Epithelial cell of alveolus of lung (primary cell): ENCODE measurements at places on chromosomes 3 and 15. TPM values are rescaled to one million over a fixed set of nuclear protein-coding genes. Genes with fewer than 3 reads are reported as not detected.

REC114 gene
- total RNA-seq, result not detected in 2 replicates

KATNBL1 gene
- 18.6 and 22.5 TPM in 2 replicates for total RNA-seq

SLC22A13 gene
- 0.26 and 1.6 TPM in 2 replicates for total RNA-seq

SLC24A5 gene
- total RNA-seq, result not detected in 2 replicates

CYP11A1 gene
- 0.13 TPM in 1 of 2 replicates, not detected in the other for total RNA-seq

ACAN gene
- total RNA-seq, result 0.13 and 0.16 TPM in 2 replicates

SEMA3G gene
- 0.13 and 0.40 TPM in 2 replicates for total RNA-seq

EXD1 gene
- not detected in 2 replicates for total RNA-seq

GOLGA6L10 gene
- total RNA-seq, result 0.13 TPM in 1 of 2 replicates, not detected in the other

SKIL gene
- total RNA-seq, result 41.1 and 57.4 TPM in 2 replicates

KNG1 gene
- total RNA-seq, result not detected in 2 replicates

TMEM207 gene
- total RNA-seq, result not detected in 2 replicates

CA12 gene
- total RNA-seq, result 10.3 and 10.5 TPM in 2 replicates

AP3B2 gene
- total RNA-seq, result 0.26 and 3.0 TPM in 2 replicates

ACOX2 gene
- total RNA-seq, result 3.1 and 9.1 TPM in 2 replicates

PIK3CA gene
- 12.8 and 13.1 TPM in 2 replicates for total RNA-seq

THPO gene
- 0.39 and 0.56 TPM in 2 replicates for total RNA-seq

TRIM42 gene
- total RNA-seq, result not detected in 2 replicates

IL12A gene
- total RNA-seq, result 4.4 and 6.9 TPM in 2 replicates

PIF1 gene
- 4.5 and 6.2 TPM in 2 replicates for total RNA-seq

C3orf85 gene
- not detected in 2 replicates for total RNA-seq

NAALADL2 gene
- total RNA-seq, result 2.4 and 4.4 TPM in 2 replicates

LTF gene
- not detected in 2 replicates for total RNA-seq

ATP13A5 gene
- not detected in 2 replicates for total RNA-seq

GMNC gene
- total RNA-seq, result not detected in 2 replicates

MRAS gene
- total RNA-seq, result 25.1 and 83.3 TPM in 2 replicates

MKRN2OS gene
- not detected in 2 replicates for total RNA-seq

PEX11A gene
- 2.1 and 14.9 TPM in 2 replicates for total RNA-seq

AAGAB gene
- total RNA-seq, result 30.4 and 33.4 TPM in 2 replicates

PPP1R14D gene
- total RNA-seq, result not detected in 2 replicates

NR2E3 gene
- total RNA-seq, result not detected in 2 replicates

GOLGA8M gene
- total RNA-seq, result 0.26 TPM in 1 of 2 replicates, not detected in the other

GOLGA6L7 gene
- not detected in 2 replicates for total RNA-seq

AQR gene
- 19.9 and 22.0 TPM in 2 replicates for total RNA-seq

TGM4 gene
- not detected in 2 replicates for total RNA-seq

DZIP1L gene
- total RNA-seq, result 4.3 and 13.3 TPM in 2 replicates

OPA1 gene
- total RNA-seq, result 32.5 and 44.4 TPM in 2 replicates

CD96 gene
- 0.13 TPM in 1 of 2 replicates, not detected in the other for total RNA-seq

RARRES1 gene
- 88.2 and 148 TPM in 2 replicates for total RNA-seq

TRIM59 gene
- total RNA-seq, result 24.8 and 32.1 TPM in 2 replicates

GOLGA8T gene
- total RNA-seq, result not detected in 2 replicates

BNIP2 gene
- total RNA-seq, result 75.5 and 118 TPM in 2 replicates

SERPINI2 gene
- not detected in 2 replicates for total RNA-seq

PLA2G4E gene
- total RNA-seq, result not detected in 2 replicates

SH3GL3 gene
- 0.78 TPM in 1 of 2 replicates, not detected in the other for total RNA-seq

LMCD1 gene
- total RNA-seq, result 24.7 and 274 TPM in 2 replicates

FYTTD1 gene
- total RNA-seq, result 40.1 and 45.4 TPM in 2 replicates

RLBP1 gene
- not detected in 2 replicates for total RNA-seq

MEIS2 gene
- 9.6 and 30.7 TPM in 2 replicates for total RNA-seq
